ENCODE measurements at places on chromosomes 7 and 10.

GRCh38 chr10:14959221-14960057, at the start of gene MEIG1:
MEIG1 (plus strand) TSS chr10:14959388; CDS start chr10:14966469, 7,081 bp downstream.
- peak; percentile 92 for DNase-seq

DNA sequence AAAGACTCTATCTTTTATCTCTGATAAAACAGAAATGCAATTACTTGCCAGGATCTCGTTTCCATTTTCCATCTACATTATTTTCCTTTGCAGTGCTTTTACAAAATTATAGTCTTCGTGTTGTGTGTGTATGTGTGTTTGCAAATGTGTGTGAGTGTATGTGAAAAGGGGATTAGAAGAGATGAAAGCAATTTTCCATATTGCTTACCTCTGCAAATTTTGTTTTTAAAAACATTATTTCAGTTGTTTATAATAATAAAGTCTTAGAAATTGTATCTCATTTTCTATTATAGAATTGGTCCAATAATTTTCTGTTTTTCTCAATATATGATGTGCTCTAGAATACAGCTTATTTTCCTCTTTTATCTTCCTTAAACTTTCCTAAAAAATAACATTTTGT, 421.3 kb upstream of the ANKRD30A start:
- no peak for DNase-seq

- DNase-seq, result no peak
Observed at GRCh38 chr10:77417359-77417758, 220.2 kb downstream of the KCNMA1 start.

GRCh38 chr7:47534322-47535034, 47.4 kb downstream of the TNS3 start:
- no peak for DNase-seq

- DNase-seq, result no peak
Observed at GRCh38 chr10:113754768-113755167, 3.3 kb downstream of the PLEKHS1 start.

DNA sequence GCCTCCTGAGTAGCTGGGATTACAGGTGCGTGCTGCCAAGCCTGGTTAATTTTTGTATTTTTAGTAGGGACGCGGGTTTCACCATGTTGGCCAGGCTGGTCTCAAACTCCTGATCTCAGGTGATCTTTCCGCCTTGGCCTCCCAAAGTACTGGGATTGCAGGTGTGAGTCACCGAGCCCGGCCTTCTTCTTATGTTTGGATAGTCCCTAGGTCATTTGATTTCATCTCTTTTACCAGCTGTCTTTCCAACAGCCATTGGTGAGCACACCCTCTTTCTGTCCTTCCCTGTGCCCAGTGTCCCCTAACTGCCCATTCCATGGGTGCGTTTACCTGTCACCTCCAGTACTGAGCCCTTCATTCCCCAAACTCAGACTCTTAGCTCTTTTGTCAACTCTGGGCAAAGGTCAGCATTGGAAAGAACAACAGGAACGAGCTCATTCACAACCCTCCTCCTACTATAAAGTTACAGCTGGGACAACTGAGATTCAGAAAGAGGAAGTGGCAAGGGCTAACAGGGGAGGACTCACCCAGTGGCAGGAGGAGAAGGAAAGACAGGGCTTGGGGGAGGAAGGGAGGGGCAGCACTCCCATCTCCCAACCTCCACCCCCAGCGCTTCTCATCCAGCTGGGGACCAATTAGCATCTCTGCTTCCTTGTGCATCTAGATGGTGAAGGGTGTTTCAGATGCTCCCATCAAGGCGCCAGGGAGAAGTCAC, 5.6 kb downstream of the SSC4D start:
- DNase-seq, result no peak

DNA sequence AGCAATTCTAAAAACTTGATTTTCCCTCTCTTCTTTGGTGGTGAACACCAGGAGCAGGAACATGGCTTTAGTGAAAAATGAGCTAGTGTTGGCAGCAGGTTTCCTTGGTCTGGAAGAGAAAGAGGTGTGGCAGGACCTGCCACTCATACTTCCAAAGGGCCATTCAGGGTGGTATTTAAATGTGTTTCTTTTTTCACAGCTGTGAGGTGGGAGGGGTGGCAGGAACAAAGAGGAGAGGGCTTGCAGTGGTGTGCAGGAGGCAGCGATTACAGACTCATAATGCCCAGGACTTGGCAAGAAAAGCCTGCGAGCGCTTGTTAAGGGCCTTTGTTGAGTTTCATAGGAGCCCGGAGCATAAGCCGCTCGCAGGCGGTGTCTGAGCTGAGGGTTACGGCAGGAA, 36.8 kb downstream of the WIPF3 start:
- no peak for DNase-seq

GRCh38 chr7:13948019-13948801, 41.3 kb downstream of the ETV1 start:
- no peak for DNase-seq

- no peak for DNase-seq
Observed at GRCh38 chr7:135803143-135803542, 54.5 kb upstream of the FAM180A start.

GRCh38 chr10:88253-88652, 39.2 kb upstream of the TUBB8 start:
- no peak for DNase-seq

DNA sequence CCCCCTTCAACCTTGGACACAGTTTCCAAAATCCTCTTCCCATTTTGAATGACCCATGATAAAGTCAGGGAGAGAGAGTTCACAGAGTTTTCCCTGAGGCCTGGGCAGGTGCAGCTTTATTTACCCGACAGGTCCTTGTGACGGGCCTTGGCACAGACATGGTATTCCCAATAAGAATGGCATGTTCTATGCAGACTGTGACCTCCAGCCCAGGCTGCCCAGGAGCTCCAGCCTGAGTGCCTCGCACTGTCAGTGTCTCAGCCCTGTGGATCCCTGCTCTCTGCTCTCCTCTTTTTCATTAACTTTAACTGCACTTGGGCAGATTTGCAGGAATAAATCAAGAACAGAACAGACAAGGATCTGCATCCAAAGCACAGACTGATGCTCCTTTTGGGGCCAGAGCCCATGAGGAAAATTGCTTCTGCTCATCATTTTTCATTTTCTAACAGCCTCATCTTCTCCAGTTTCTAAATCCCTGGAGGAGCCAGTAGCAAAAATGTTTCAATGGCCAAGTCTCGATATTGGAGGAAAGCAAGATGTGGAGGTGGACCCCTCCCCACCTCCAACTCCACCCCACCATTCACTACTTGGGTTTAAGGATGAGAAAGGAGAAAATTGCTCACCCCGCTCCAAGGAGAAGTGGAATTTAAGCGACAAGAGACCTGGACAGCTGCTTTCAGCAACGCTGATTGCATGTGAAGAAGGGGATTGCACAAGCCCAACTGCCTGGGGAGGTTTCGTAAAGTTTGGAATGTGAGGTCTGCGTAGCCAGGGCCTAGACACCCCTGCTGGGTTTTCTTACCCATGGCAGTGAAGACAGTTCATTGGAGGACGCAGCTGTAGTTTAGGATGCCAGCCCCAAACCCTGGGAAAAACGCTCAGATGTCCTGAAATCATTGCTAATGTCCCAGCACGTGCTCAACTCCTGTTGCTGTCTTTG, 225.9 kb downstream of the WDR11 start:
- DNase-seq, result no peak

GRCh38 chr7:87398446-87398845, 53.0 kb downstream of the CROT start:
- DNase-seq, result no peak

DNA sequence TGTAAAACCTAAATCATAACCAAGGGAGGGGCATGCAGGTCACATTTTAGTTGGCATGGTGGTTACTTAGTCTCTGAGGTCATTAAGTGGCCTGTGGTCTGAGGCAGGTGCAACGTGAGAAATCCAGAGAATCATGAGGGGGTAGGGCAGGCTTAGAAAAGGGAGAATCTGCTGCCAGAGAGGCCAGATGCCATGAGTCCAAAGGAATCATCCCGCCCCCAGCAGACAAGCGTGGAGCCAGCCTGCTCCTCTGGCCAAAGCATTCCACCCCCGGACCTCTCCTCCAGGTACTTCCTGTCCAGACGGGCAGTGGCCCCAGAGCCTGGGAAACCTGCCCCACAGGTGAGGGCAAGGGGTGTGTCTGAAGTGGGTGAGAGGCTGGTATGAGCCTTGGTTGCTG, 196.4 kb upstream of the ZNF32 start:
- no peak for DNase-seq

DNA sequence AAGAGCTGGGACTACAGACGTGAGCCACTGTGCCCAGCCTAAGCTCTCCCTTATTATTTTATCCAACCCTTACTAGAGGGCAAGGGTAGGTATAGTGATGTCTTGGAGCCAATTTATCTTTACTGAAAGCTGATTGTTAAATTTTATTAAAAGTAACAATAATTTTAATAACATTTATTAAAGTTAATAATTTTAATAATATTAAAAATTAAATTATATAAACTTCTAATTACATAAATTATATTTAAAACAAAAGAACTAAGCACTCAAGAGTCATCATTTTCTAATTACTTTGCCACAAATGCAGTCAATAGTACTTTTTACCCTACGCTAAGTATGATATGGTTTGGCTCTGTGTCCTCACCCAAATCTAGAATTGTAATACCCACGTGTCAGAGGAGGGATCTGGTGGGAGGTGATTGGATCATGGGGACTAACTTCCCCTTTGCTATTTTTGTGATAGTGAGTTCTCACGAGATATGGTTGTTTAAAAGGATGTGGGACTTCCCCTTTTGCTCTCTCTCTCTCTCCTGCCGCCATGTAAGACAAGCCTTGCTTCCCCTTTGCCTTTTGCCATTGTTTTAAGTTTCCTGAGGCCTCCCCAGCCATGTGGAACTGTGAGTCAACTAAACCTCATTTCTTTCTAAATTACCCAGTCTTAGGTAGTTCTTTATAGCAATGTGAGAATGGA, 58.4 kb upstream of the ETV1 start:
- no peak for DNase-seq

DNA sequence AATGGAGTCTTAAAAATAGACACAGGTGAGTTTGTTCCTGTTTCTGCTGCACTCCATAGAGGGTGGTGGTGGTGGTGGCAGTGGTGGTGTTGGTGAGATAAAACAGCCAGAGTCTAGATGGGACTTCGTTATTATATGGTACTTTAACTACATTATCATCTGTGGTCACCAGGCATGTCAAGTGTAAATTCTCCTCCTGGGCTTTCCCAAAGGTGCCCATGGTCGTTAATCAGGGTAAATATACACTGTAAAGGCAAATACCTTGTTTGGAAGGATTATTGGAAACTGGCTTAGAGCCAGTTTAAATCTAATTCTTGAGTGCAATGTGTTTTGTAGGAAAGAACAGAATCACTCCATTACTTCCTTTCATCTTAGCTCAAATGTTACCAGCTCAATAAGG, 21.5 kb upstream of the COMMD3 start:
- no peak for DNase-seq

DNA sequence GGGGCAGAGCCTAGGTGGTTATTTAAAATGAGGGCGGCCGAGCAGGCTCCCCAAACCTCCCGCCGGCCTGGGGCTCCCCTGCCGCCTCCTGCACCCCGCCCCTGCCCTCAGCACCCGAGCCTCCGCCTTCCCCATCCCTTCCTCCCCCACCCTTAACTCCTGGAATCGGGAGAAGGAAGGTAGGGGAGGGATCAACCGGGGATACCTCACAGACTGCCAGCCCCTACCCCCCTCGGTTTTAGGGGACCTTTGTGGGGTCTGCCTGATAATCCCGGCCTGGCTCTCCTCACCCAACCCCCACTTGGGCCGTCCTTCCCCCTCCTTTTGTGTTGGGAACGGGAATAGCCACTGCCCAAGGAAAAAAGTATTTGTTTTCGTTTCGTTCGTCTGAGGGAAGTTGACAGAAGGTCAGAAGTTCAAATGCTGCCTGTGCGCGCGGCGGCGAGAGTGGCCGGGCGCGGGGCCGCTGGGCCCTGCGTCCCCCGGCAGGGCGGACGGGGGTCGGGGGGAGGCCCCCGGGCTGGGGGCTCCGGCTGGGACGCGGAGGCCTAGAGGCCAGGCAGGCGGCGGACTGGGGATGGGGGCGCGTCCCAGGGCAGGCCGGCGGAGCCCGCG, 2.8 kb downstream of the SHH start:
- DNase-seq, result no peak

GRCh38 chr10:100374200-100374655, 27.2 kb downstream of the SCD start:
- DNase-seq, result no peak

DNA sequence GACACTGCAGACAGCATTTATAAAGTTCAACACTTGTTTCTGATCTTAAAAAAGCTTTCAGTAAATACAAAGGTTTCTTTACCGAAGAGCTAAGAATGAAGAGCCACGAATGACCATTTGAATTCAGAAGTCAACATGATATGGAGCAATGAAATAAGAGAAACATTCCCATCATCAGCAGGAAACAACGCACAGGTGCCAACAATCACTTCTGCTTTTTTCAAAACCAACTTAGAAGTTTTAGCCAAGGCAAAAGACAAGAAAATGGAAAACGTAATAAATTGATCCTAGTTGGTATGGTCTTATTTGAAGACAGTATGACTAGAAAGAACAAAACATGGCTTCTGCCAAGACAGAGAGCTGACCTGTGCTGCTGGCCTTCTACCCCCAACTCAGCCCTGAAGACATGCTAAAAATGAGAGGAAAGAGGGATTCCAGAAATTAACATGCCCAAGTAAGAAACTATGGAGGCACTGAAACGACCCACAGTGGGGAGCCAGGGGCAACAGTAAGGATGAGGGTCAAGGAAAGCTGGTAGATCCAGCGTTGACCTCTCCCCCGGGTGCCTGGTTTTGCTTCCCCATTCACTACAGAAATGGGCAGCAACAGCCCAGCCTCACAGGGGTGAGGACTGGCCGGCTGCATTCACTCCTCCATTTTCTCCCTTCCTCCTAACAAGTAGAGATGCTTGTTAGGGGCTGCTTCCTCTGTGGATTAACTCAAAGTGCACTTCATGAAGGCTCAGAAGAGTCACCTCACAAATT, 30.1 kb downstream of the VPS41 start:
- DNase-seq, result no peak

DNA sequence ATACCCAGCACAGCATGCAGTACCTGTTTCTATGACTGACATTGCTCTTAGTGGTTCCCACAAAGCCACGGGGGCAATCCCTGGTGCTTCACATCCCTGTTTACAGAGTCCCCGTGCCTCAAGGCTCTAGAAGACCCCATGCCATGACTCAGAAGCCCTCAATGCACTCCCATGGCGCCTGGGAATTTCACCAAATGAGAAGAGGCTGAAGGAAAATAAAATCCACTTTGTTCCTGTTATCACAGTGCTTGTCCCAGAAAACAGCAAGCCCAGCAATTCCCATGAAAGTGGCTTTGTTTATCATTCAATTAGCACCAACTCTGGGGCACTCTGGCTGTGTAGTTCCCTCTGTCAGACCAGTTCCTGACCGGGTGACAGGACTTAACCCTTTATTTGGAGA, 268.3 kb downstream of the TNS3 start:
- no peak for DNase-seq

GRCh38 chr7:2716488-2716887, 28.5 kb downstream of the AMZ1 start:
- DNase-seq, result no peak
